8988T (cell line): ENCODE measurements at places on chromosomes 16 and 17.
A peak's percentile ranks its signal among the peaks of the same experiment; 100 is the strongest.

GRCh38 chr17:80990921-80991644 lies 558 bp upstream of the CHMP6 start:
- DNase-seq, result no peak

DNA sequence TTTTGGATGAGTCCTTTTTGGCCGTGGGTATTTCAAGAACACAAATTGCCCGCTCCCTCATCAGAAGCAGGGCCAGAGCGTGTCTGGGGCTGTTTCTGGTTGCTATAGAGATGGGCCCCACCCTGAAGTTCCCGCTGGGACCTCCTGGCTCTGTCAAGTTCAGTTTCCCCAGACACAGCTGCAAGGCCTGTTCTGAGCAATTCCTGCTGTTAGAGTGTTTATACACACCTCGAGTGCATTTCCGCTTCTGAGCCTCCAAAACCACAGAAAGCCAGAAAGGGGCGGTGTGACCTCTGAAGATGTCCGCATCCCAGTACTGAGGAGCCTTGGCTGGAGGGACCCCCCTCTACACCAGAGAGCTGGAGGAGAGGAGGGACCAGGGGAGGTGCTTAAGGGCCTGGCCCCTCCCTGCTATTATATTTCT lies 9.3 kb upstream of the WBP2 start:
- no peak for DNase-seq

DNA sequence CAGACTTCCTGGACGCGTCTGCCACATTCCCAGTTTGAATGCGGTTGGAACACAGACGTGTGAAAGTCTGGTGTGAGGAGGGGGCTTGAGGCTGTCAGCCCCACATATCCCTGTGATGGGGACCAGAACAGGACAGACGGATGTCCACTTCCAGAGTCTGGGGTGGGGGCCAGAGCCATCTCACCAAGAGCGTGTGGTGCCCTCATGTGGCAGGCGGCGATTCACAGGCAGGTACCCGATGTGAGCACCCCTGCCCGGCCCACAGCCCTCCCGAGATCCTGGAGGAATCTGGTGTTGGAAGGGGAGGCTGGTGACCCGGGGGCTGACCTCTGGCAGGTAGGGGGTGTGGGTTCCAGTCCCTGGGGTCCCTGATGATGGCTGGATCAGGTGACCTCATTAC lies 51.5 kb downstream of the ENGASE start:
- DNase-seq, result peak; percentile 75

DNA sequence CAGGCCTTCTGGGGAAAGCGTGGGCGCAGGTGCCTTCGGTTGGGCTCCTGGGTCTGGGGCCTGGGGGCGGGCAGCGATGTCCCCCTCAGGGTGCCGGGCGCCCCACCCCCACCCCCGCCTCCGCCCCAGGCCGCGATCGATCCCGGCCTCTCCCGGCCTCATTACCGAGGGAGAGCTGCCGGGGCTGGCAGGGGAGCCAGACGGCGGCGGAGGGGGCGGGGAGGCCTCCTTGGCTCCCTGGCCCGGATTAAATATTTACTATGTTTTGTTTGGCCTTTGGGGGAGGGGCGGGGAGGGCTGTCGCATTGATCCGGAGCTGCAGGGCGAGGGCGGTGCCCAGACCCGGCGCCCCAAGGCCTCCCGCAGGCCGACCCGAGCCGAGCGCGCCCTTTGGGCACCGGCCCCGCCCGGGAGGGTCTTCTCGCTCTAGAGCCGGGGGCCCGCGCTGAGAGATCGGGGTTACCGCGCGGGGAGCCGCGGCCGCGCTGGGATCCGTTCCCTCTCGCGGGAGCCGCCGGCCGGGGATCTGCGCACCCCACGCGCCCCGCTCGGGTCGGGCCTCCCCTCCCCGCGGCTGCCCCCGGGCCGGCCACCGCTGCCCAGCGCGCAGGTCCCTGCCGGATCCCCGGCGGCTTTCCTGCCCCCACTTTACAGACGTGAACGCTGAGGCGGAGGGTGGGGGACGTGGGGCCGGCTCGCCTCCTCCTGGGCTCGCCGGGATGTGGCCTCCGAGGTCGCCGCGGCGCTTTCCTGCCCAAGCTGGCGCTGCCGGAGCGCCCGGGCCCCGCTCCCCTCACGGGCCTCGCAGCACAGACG lies 27.0 kb downstream of the RTN4RL1 start:
- DNase-seq, result no peak

- no peak for DNase-seq
Measured at GRCh38 chr16:69861292-69862030, 89.7 kb upstream of the CLEC18A start.

DNA sequence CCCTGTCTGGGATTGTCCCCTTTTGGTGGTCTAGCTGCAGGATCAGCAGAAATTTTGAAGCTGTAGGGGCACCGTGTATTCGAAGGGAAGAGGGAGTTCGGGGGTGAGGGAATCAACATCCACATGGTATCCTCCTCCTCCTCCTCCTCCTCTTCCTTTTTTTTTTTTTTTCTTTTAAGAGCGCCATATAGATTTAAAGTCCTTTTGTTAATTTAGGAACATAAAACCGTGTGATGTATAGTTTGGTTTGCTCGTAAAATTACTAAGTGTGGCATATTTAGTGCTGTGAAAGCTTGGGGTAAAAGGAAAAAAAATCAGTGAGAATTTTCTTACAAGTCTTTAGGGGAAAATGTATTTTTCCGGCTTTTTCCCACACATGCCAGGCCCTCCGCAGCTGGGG lies 50.1 kb upstream of the GSE1 start:
- no peak for DNase-seq

DNA sequence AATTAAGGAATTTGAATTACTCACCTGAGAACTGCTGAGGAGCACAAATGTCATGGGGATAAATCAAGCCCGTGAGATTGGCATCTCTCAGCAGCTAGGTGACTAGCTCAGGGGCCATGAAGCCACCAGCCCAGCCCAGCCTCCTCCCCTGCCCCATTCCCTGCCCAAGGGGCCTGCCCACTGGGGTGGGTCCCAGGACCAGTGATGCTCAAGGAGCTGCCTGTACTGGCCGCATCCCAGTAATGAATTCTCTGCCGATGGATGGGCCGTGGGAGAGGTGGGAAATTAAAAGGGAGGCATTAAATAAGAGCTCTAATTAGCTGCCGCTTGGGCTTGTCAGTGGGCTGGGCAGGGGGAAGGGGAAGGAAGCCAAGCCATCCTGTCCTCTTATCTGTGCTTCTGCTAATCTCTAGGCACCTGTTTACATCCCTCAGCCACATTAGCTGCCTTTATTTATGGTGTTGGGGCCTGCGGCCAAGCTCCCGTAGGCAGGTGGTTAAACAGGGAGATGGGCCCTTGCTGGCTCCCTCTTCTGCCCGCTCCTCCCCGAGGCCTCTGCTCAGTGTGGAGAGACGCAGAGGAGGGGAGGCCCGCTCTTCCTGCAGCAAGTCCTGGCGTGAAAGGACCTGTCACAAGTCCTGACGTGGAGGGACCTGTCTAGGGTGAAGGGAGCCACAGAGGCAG lies 48.8 kb downstream of the PIPOX start:
- DNase-seq, result no peak

DNA sequence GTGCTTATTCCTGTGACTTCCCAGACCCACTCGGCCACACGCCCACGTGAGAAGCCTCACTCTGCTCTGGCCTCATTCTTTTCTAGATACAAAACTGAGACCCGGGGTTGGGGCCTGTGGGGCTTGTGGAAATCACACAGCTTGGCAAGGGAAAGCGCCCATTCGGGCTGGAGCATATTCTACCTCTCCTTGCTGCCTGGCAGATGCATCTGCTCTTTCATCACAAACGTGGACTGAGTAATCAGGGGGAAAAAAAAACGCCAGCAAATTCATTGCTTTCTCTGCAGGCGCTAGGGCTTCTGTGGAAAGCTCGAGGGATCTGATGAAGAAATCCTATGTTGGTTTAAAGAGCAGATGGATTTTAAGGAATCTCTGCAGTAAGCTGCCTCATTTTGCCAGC lies 44.4 kb downstream of the DNAH9 start:
- no peak for DNase-seq
